Hepatocyte (in vitro differentiated cells): ENCODE measurements at places on chromosomes 11 and 22.
A peak's percentile ranks its signal among the peaks of the same experiment; 100 is the strongest.

DNA sequence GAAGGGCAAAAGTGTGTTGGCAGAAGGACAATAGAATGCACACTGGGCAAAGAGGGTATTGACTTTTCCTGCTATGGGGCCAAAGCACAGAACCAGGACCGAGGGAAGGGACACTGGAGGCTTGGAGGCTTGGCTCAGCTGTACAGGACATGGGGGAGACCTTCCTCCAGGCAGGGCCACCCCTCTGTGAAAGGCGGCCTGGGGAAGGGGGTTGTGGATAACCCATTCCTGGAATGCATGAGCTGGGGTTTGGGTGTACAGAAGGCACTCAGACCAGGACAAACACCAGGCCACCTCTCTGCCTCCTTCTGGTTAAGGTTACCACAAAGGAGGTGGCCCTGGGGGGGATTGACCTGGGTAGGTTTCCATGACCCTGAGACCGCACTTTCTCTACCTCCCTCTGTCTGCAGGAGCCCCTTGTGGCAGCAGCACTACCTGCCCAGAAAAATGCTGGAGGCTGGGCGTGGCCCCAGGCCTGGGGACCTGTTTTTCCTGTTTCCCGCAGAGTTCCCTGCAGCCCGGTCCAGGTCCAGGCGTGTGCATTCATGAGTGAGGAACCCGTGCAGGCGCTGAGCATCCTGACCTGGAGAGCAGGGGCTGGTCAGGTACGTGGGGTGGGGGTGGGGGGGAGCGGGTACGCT lies 9.6 kb downstream of the P2RY2 start:
- H3K4me1 ChIP-seq, result no peaks in the 10 kb centered on the region
- peak; percentile 83 for DNase-seq
- H3K27ac ChIP-seq, result no peak overlapping the region
- no peaks in the 10 kb centered on the region for H3K27me3 ChIP-seq

GRCh38 chr11:83011333-83012167 lies 60.1 kb downstream of the RAB30 start:
- H3K27ac ChIP-seq, result no peak overlapping the region
- peaks cover 12% of the 10 kb centered on the region for H3K4me1 ChIP-seq
- no peak overlapping the region for H3K4me3 ChIP-seq
- H3K36me3 ChIP-seq, result no peaks in the 10 kb centered on the region
- no peak for DNase-seq

DNA sequence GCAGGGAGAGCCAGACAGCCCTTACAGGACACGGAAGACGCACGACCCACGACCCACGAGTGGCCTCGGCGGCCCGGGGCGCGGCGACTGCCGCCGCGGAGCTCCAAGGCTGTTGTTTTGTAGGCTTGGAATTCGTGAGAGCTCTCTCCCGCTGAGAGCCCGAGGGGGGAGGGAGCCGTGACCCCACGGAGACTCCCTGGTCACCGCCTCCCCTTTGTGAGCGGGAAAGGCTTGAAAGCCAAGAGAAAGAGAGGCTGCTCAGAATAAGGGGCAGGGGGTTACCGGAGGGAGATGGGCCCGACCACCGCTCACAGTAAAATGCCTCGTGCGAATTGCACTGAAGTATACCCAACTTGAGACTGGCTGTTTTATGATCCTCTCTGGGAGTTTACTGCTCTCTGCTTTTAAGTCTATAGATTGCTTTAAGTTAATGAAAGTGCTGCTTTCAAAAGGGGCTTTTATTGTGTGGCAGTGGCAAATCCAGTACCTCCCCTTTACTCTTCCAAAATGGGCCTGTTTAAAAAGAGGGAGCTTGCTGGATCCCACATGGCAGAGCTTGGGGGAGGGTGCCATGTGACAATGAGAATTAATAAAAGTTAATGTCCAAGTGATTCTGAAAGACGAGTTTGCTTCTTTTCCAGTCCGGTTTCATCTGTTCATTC lies 2.9 kb downstream of the PKNOX2 start:
- DNase-seq, result peak; percentile 46
- H3K4me3 ChIP-seq, result no peak overlapping the region
- H3K4me1 ChIP-seq, result peaks cover 53% of the 10 kb centered on the region
- peak overlapping the region; percentile 65 for H3K27ac ChIP-seq
- H3K36me3 ChIP-seq, result no peaks in the 10 kb centered on the region

DNA sequence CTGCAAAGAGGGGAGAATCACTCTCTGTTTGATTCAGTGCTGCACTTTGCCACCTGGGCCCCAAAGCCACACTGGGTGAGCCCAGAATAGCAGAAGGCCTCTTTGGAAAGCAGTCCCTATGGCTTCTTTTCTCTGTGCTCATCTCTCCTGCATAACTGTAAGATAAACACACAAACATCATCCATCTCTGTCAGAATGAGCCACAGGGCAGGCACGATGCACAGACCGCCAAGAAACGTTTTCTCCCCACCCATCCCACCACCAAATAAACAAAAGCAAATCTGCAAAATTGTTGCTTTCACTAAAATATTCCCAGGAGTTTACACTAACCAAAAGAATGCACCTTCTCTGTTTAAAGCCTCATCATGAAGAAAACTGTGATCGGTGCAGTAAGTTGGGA lies 196.4 kb upstream of the POU2AF2 start:
- no peaks in the 10 kb centered on the region for H3K27me3 ChIP-seq
- no peak for DNase-seq
- H3K4me3 ChIP-seq, result no peak overlapping the region
- no peaks in the 10 kb centered on the region for H3K36me3 ChIP-seq
- H3K4me1 ChIP-seq, result no peaks in the 10 kb centered on the region

- no peaks in the 10 kb centered on the region for H3K36me3 ChIP-seq
- peak; percentile 78 for DNase-seq
- H3K4me3 ChIP-seq, result peak overlapping the region; percentile 92
- H3K27ac ChIP-seq, result peak overlapping the region; percentile 93
- H3K4me1 ChIP-seq, result peaks cover 21% of the 10 kb centered on the region
- peaks cover 31% of the 10 kb centered on the region for H3K27me3 ChIP-seq
Measured at GRCh38 chr11:16607675-16608644, 130.5 kb upstream of the C11orf58 start.

GRCh38 chr22:19106886-19107729 lies 15.1 kb downstream of the DGCR2 start:
- no peaks in the 10 kb centered on the region for H3K36me3 ChIP-seq
- H3K4me1 ChIP-seq, result peaks cover 11% of the 10 kb centered on the region
- H3K27me3 ChIP-seq, result no peaks in the 10 kb centered on the region
- H3K27ac ChIP-seq, result no peak overlapping the region
- DNase-seq, result no peak

DNA sequence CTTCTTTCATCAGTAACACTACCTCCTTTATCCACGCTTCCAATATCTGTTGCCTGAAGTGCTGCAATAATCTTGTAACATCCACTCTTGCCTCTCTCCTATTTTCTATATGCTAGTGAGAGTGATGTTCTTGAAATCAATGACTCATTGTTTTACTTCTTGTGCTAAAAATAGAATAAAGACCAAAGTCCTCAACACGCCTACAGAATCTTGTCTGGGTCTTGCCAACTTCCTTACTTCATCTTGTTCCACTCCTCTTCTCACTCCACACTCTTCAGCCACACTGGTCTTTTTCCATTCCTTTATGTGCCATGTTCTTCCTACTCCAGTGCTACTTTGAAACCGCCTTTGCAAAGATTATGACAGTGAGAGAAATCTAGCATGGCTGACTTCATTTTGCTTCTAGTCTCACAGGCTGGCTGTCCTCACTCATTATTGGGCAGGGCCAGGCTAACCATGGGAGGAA lies 136.4 kb downstream of the CCDC81 start:
- H3K27ac ChIP-seq, result peak overlapping the region; percentile 94
- DNase-seq, result peak; percentile 27
- peaks cover 47% of the 10 kb centered on the region for H3K4me1 ChIP-seq

- no peaks in the 10 kb centered on the region for H3K36me3 ChIP-seq
- peak overlapping the region; percentile 88 for H3K27ac ChIP-seq
- DNase-seq, result peak; percentile 89
- peaks cover 18% of the 10 kb centered on the region for H3K4me1 ChIP-seq
- no peak overlapping the region for H3K4me3 ChIP-seq
Measured at GRCh38 chr22:46754110-46754799, 8.2 kb upstream of the TBC1D22A start.

DNA sequence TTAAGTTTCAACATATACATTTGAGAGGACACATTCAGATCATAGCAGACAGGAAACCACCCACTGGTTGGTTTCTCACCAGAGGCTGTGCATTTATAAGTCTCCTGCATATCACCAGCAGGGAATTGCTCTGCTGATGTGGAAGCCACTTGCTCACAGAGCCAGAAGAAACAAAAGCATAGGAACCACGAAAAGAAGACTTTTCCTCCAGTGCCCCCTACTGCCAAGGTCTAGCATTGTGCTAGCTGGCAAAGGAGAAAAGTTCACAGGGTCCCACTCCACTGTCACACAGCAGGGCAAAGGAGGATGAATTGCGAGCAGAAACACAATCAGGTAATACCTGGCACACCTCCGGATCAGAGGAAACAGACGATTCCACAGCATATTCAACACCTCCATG lies 28.9 kb upstream of the ISX start:
- H3K36me3 ChIP-seq, result no peaks in the 10 kb centered on the region
- no peak overlapping the region for H3K4me3 ChIP-seq
- H3K27ac ChIP-seq, result no peak overlapping the region
- H3K4me1 ChIP-seq, result no peaks in the 10 kb centered on the region

DNA sequence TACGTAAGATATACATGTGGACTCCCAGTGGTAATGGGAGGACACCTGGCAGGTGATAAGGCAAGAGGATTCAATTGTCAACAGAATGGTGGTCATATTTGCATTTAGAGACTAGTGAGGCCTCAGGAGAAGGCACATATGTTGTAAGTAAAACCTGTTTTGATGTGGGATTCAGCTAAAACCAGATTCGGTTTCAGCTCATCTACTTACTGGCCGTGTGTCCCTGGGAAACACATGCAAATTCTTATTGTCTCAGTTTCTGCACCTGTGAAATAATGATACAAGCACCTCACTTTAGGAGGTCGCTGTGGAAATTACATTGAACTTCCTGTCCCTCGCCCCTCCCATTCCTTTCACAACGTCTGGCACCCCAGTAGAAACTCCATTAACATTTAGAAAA lies 78.9 kb upstream of the FIBIN start:
- H3K36me3 ChIP-seq, result no peaks in the 10 kb centered on the region
- no peak overlapping the region for H3K27ac ChIP-seq
- no peaks in the 10 kb centered on the region for H3K27me3 ChIP-seq
- no peaks in the 10 kb centered on the region for H3K4me1 ChIP-seq
- no peak for DNase-seq
- no peak overlapping the region for H3K4me3 ChIP-seq

GRCh38 chr11:68002575-68002937 lies 1.3 kb downstream of the UNC93B1 start:
- DNase-seq, result no peak
- H3K4me3 ChIP-seq, result no peak overlapping the region
- no peaks in the 10 kb centered on the region for H3K27me3 ChIP-seq
- H3K4me1 ChIP-seq, result no peaks in the 10 kb centered on the region
- H3K36me3 ChIP-seq, result no peaks in the 10 kb centered on the region

- no peaks in the 10 kb centered on the region for H3K4me1 ChIP-seq
- DNase-seq, result no peak
- no peaks in the 10 kb centered on the region for H3K36me3 ChIP-seq
- no peak overlapping the region for H3K4me3 ChIP-seq
- no peaks in the 10 kb centered on the region for H3K27me3 ChIP-seq
Measured at GRCh38 chr11:45062115-45062514, 84.3 kb upstream of the PRDM11 start.

DNA sequence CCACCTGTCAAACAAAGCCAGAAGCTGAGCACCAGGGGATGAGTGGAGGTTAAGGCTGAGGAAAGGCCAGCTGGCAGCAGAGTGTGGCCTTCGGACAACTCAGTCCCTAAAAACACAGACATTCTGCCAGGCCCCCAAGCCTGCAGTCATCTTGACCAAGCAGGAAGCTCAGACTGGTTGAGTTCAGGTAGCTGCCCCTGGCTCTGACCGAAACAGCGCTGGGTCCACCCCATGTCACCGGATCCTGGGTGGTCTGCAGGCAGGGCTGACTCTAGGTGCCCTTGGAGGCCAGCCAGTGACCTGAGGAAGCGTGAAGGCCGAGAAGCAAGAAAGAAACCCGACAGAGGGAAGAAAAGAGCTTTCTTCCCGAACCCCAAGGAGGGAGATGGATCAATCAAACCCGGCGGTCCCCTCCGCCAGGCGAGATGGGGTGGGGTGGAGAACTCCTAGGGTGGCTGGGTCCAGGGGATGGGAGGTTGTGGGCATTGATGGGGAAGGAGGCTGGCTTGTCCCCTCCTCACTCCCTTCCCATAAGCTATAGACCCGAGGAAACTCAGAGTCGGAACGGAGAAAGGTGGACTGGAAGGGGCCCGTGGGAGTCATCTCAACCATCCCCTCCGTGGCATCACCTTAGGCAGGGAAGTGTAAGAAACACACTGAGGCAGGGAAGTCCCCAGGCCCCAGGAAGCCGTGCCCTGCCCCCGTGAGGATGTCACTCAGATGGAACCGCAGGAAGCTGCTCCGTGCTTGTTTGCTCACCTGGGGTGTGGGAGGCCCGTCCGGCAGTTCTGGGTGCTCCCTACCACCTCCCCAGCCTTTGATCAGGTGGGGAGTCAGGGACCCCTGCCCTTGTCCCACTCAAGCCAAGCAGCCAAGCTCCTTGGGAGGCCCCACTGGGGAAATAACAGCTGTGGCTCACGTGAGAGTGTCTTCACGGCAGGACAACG lies 11.7 kb downstream of the CXCR5 start:
- no peak overlapping the region for H3K4me3 ChIP-seq
- peak; percentile 38 for DNase-seq
- peaks cover 11% of the 10 kb centered on the region for H3K4me1 ChIP-seq
- H3K36me3 ChIP-seq, result no peaks in the 10 kb centered on the region

GRCh38 chr11:82901922-82902485 lies 468 bp downstream of the DDIAS start:
- peaks cover 8% of the 10 kb centered on the region for H3K4me1 ChIP-seq
- H3K27ac ChIP-seq, result no peak overlapping the region
- H3K36me3 ChIP-seq, result no peaks in the 10 kb centered on the region
- DNase-seq, result no peak

DNA sequence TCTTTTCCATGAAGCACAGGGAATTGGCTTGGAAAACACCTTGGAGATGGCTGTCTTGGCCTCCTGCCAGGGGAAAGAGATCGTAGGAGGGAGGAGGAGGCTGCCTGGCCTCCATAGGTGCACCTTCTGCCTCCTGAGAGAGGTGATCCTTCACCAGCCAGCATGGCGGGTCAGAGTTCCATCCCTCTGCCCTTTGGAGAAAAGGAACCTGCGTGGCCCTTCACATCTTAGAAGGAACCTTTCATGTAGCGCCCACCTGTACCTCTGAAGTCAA lies 58.2 kb upstream of the DRD2 start:
- no peak overlapping the region for H3K4me3 ChIP-seq
- H3K27me3 ChIP-seq, result no peaks in the 10 kb centered on the region
- H3K36me3 ChIP-seq, result no peaks in the 10 kb centered on the region
- no peak for DNase-seq
- peaks cover 7% of the 10 kb centered on the region for H3K4me1 ChIP-seq
- H3K27ac ChIP-seq, result no peak overlapping the region
